Ecto neural progenitor cell (in vitro differentiated cells): ENCODE measurements at places on chromosomes 1 and 21.

- no peak for DNase-seq
Observed at GRCh38 chr1:91784191-91784590, 101.8 kb downstream of the TGFBR3 start.

DNA sequence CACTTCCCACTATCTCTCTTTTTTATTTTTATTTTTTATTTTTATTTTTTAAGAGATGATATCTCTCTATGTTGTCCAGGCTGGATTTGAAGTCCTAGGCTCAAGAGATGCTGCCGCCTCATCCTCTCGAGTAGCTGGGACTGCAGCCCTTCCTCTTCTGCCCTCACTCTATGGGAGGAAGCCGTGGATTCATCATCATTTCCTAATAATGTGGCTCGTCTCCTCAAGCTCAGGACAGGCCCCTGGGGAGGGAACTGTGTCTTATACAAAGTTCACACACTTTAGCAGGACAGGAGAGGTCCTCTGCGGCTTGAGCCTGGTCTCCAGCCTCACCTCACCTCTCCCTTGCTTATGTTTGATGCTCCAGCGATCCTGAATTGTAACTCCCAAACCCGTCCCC lies 16.5 kb upstream of the IFFO2 start:
- no peak for DNase-seq

DNA sequence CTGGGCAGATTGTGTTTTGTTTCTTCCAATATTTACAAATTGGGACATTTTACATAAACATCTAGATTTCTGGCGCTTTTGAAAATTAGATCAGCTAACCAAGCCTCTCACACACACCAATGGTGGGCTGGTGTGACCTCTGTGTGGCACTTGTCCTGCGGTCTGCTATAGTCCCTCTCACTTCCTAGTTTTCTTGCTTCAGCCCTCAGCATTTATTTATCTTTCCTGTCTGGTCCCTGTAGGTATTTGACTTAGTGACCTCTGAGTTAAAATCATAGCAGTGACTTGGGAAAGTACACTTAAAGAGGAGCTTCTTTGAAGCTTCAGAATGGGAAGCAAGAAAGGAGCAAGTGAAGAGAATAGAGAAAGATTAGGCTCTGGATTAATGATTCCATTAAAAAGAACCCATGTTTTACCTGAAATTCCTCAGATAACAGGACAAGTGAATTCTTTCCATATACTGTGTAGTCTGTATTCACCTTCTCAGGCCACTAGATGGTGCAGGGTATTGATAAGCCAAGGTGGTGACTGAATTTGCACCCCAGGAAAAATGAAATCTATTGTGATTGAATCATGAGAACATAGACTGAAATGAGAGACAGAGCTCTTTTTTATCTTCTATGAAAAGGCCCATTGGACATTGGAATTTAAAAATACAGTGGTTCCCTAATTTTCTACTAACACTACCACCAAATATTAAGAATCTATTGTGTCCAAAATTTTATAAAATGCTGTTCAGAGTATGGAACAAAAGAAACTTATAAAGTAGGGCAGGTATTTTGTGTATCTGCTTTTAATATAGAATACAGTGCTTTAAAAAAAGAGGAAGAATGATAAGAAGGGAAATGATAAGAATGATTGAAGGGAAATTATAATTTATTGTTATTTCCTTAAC lies 7.1 kb upstream of the DIPK1A start:
- DNase-seq, result no peak

DNA sequence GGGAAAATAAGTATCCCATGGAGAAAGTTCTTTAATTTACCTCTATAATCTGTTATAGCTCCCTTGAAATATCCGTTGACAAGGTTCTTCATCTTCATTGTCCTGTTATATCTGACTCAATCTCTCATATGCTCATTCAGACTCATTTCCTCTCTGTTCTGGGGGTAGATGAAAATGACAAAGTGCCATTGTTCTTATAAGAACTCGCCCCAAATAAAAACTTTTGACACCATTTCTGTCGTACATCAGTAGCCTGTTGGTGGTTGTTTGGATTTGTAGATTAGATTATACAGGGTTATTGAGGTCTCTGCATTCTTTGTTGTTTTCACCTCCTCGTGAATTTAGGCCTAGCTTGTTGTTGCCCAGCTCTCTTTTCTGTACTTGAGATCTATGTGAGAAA lies 55.2 kb upstream of the IPO9 start:
- no peak for DNase-seq

GRCh38 chr1:10204003-10204642 lies 6.2 kb upstream of the KIF1B start:
- DNase-seq, result no peak

DNA sequence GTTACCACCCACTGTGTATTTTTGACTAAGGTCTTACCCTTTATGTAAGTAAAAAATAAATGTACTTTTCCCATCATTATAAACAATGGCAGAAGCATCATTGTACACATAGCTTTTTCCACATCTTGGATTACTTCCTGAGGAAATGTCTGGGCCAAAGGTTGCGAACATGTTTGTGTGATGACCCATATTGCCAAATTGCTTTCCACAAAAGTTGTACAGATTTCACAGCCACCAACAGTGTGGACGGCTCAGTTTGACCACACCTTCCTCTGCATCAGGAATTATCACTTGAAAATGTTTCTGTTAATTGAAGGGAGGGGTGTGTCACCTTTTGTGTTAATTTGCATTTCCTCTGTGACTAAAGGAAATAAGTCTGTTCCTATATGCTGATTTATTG lies 25.7 kb downstream of the AKNAD1 start:
- no peak for DNase-seq

- no peak for DNase-seq
Observed at GRCh38 chr1:41983451-41983850, 64.7 kb upstream of the HIVEP3 start.

DNA sequence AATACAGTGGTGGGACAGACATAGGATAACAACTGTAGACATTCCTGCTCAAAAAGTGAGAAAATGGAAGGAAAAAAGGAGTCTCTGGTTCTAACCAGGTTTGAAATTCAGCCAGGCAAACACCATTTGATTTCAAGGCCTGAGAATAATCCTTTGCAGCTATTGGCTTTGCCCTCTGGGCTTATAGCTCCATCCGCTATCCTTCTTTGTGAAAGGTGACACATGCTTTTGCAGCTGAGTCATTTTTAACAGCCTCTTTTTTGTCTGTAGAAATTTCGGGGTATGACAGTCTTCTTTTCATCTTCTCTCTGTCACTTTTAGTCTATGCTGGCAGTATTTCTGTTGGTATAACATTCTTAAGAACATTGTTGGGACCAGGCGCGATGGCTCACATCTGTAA lies 16.2 kb downstream of the SDHC start:
- no peak for DNase-seq

DNA sequence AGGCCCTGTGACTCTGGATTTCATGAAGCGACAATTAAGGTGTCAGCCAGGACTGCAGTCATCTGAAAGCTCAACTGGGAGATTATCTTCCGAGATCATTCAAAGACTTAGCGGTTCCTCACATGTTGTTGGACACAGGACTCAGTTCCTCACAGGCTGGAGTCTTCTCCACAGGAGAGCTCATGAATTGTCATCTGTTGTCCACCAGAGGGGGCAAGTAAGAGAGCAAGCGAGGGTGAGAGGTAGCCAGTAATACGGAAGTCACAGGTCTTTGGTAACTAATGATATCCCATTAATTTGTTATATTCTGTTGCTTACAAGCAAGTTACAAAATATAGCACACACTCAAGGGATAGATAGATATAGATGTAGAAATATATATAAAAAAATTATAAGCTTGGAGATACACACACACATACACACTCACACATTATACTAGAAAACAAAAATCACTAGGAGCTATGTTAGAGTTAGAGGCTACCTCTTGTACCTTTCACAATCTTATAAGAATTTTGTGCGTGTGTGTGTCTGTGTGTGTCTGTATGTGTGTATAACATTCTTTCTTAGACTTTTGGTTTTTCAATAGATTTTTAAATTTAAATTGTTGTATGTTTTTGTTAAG lies 1695.3 kb downstream of the BRINP3 start:
- peak; percentile 52 for DNase-seq

- no peak for DNase-seq
Observed at GRCh38 chr1:32413507-32414185, 19.4 kb upstream of the BSDC1 start.

- no peak for DNase-seq
Observed at GRCh38 chr1:25774921-25775771, 24.8 kb upstream of the SELENON start.

DNA sequence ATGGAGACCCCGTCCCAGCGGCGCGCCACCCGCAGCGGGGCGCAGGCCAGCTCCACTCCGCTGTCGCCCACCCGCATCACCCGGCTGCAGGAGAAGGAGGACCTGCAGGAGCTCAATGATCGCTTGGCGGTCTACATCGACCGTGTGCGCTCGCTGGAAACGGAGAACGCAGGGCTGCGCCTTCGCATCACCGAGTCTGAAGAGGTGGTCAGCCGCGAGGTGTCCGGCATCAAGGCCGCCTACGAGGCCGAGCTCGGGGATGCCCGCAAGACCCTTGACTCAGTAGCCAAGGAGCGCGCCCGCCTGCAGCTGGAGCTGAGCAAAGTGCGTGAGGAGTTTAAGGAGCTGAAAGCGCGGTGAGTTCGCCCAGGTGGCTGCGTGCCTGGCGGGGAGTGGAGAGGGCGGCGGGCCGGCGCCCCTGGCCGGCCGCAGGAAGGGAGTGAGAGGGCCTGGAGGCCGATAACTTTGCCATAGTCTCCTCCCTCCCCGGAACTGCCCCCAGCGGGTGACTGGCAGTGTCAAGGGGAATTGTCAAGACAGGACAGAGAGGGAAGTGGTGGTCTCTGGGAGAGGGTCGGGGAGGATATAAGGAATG lies 505 bp downstream of the LMNA start:
- no peak for DNase-seq

GRCh38 chr1:169568497-169568896 lies 17.8 kb downstream of the F5 start:
- no peak for DNase-seq
